NCI-H1417 treated with DMSO at 0.1 percent for 48 hours (cell line): ENCODE measurements at places on chromosomes 12 and 14.

DNA sequence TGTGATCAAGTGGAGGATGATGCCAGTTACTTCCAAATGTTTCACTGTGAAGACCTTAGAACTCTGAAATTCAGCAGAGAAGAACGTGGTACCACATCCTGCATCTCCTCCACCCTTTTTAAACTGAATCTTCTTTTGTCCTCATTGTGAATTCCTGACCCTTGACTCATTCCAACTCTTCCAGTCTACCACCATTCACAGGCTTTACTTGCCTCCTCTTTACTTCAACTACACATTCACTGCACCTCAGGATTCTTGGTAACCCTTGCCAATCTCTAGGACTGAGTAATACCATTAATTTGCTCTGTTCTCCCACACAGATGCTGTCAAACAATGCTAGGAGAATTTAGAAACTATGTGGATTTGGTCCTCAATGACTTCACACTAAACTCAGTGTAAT lies 37.3 kb downstream of the PPP1R12A start:
- no peak for DNase-seq

DNA sequence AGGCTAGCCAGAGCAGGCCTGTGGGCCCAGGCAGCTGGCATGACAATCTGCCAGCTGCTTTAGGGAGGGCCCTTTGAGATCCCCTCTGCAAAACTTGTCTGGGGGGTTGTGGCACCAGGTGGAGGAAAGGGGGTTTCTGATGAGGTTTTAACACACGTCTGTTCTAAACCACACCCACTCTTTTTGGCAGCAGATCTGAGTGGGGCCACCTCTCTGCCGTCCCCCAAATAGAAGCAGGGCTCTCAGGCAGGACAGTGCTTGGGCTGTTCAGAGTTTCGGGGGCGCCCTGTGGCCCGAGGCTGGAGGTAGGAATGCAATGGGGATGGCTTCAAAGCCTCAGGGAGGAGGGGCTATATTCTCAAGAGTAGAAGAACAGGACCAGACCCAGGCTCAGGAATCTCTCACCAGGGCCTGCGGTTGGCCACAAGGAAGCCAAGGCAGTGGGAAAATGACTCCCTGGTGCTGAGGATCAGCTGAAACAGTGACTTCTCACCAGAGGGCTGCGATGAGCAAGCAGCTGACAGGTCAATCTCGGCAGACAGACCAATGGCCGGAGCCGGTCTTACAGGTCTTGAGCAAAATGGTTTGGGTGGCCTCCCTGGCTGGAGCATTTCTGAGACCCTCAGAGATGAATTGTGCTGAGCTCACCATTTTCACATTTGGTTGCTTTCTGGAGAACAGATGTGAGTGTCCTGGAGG lies 1.5 kb upstream of the KRT5 start:
- no peak for DNase-seq

GRCh38 chr12:124928095-124928911 lies 13.9 kb upstream of the UBC start:
- DNase-seq, result no peak

- peak; percentile 73 for DNase-seq
Measured at GRCh38 chr12:104505095-104505818, 48.5 kb downstream of the CHST11 start.

- no peak for DNase-seq
Measured at GRCh38 chr14:88563845-88564244, 1.0 kb downstream of the ZC3H14 start.

DNA sequence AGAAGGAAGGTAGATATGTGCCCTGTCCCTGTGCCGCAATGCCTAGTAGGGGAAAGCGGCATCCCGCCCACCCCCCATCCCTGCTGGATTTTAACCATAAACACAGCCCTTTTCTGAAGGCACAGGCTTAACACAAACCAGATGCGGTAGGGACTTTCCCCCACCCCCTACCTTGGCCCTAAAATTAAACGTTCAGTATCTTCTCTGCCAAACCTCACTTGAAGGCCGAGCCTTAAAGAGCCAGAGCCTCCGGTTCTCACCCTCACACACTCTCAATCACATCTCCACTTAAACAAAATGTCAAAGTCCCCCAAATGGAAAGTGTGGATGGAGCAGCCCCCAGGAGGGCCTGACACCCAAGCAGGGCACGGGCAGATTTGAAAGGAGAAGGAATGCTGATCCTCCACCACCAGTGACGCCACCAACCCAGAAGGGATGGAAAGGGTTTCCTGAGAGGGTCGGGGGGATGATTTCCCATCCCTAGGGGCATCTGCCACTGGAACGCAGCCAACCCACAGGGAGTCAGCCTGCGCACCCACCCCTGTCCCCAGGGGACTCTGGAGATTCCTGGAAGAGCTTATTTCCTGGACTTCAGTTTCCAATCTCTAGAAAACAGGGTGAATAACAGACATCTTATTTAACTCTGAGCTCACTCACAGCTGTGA lies 26.4 kb downstream of the ACTN1 start:
- DNase-seq, result no peak

DNA sequence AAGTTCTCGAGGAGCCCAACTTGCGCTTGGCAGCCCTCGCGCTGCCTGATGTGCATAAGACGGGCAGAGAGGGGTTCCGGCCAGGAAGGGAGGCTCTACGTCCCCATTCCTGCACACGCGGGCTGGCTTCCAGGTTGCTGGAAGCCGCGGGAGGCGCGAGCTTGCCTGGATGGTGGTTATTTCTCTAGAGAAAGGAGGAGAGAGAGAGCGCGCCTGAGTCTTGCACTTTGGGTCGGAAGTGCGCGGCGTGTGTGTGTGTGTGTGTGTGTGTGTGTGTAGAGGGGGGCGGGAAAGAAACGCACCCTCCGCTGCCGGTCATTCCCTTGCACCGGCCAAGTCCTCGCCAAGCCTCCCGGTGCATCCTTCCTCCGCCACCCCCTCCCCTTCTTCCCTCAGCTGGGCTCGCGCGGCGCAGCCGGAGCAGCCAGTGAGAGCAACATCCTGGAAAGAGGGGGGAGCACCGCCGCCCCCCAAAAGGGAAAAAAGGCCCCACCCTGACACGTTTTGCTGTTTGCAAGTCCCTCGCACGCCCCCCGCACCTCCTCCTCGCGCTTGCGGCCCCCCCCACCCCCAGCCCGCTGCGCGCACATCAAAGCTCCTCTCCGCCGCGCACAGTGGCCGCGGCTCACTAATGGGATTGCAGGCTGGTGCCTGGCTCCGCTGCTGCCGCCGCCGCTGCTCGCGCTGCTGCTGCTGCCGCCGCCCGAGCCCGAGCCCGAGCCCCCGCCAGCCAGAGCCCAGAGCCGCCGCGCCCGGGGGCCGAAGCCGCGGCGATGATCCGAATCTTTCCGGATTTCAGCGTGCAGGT lies 4.4 kb upstream of the NPAS3 start:
- peak; percentile 44 for DNase-seq

GRCh38 chr14:68587931-68588330 lies 204.9 kb downstream of the ZFP36L1 start:
- no peak for DNase-seq

- DNase-seq, result no peak
Measured at GRCh38 chr12:54432815-54433164, 13.7 kb upstream of the ITGA5 start.

GRCh38 chr14:89425931-89426330 lies 8.9 kb upstream of the FOXN3 start:
- no peak for DNase-seq

DNA sequence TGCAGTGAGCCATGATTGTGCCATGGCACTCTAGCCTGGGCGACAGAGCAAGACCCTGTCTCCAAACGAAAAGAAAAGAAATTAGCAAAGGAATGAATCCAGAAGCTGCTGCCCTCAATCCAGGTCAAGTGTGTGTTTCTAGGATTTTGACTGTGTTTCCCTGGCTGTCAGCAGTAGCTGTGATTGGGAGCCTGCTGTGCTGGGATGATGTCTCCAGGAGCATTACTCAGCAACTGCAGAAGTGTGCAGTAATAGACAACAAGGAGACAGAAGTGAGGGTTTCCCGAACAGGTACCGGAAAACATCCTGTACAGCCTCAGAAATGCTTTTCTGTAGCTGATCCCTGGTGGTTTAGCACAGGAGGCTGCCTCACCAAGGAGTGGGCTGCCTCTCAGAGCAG lies 492.5 kb downstream of the FUT8 start:
- no peak for DNase-seq

GRCh38 chr14:22796087-22796707 lies 19.0 kb downstream of the SLC7A7 start:
- DNase-seq, result no peak

GRCh38 chr12:25710128-25710527 lies 157.0 kb upstream of the LMNTD1 start:
- no peak for DNase-seq
